ENCODE measurements at places on chromosomes 6 and 20. TPM values are rescaled to one million over a fixed set of nuclear protein-coding genes. Genes with fewer than 3 reads are reported as not detected.

Gene PLCG1
- 81.0 TPM for total RNA-seq

Gene MMS22L
- 8.4 TPM for total RNA-seq

Gene DOK5
- total RNA-seq = 4.4 TPM

Gene STMN3
- 11.7 TPM for total RNA-seq

Gene RNF144B
- 21.5 TPM for total RNA-seq

Gene BLCAP
- 55.4 TPM for total RNA-seq

Gene DTD1
- total RNA-seq = 21.5 TPM

Gene HTR1E
- not detected for total RNA-seq

Gene TCF21
- total RNA-seq = 1.9 TPM

Gene HSPA12B
- 18.0 TPM for total RNA-seq

Gene PTPRK
- total RNA-seq = 23.7 TPM

Gene LY6G5C
- total RNA-seq = 1.9 TPM

DNA sequence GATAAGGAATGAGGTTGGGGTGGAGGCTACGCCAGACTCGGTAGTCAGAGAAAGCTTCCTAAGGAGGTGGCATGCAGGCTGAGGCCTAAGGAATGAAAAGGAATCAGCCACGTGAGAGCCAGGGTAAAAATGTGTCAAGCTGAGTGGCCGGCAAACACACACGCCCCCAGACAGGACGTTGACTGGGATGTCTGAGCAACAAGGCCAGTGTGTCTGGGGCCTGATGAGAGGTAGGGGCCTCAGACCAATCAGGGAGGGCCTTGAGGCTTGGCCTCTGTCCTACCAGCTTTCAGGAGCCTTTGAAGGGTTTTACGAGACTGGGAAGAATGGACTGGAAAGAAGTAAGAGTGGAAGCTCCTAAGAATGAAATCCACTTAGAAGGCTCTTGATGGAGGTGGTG lies 61.0 kb upstream of the PHACTR2 start:
- no peak for DNase-seq

- no peak for DNase-seq
These were observed 253.7 kb upstream of the PLCB4 start for GRCh38 chr20:8815208-8815607.

DNA sequence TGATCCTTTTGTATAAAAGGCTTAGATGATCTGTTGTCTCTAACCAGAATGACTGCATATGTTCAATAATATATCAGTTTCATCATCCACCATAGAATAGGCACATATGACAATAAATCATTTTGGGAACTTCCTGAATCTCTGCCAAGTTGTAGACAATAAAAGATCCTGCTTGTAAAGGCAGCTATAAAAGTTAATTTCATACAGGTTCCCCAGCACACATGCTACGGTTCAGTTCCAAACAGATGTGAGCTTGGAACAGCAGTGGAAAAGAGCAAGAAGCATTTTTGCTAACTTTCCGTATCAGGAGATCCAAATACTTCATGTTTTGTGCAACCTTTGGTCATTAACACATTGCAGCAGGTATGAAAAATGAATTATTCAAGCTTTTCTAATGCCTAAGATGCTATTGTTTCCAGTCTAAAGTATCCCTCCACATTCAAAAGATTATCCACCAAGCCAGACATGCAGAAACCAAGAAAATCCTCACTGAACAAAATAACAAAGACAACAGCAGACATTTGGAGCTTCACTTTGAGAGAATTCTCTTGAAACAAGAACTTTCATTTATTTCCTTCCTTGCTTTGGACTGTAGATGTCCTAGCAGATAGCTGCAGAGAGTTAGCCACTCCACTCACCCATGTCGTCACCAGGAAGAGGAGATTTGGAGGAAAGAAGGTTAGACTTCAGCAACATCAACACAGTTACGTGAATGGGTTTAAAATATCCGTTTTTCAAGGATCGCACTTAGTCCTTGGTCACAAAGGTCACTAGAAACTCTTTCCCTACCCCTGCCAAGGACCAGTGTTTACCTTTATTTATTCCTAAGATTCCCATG lies 453.5 kb upstream of the JARID2 start:
- no peak for DNase-seq

DNA sequence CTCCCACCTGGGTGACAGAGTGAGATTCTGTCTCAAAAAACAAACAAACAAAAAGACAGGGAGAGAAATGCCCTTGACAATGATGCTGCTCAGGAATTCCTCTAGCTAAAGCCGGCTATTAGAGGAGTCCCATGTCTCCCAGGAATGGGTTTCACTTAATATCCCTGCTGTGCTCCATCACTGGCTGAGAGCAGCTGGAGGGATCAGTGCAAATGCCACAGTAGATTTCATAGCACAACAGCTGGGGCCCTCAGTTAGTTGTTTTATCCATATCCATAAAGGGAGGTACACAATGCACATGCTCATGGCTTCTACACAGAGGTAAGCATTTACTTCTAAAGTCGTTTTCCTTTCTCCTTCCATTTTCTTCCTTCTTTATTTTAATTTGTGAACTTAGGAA lies 742.0 kb upstream of the POU3F2 start:
- no peak for DNase-seq

- no peak for DNase-seq
These were observed 46.0 kb downstream of the ZFAND3 start for GRCh38 chr6:37865504-37865903.

GRCh38 chr20:61185841-61186601 lies 66.0 kb upstream of the CDH4 start:
- no peak for DNase-seq

- DNase-seq = no peak
These were observed 94.5 kb upstream of the STXBP5 start for GRCh38 chr6:147109707-147110106.

DNA sequence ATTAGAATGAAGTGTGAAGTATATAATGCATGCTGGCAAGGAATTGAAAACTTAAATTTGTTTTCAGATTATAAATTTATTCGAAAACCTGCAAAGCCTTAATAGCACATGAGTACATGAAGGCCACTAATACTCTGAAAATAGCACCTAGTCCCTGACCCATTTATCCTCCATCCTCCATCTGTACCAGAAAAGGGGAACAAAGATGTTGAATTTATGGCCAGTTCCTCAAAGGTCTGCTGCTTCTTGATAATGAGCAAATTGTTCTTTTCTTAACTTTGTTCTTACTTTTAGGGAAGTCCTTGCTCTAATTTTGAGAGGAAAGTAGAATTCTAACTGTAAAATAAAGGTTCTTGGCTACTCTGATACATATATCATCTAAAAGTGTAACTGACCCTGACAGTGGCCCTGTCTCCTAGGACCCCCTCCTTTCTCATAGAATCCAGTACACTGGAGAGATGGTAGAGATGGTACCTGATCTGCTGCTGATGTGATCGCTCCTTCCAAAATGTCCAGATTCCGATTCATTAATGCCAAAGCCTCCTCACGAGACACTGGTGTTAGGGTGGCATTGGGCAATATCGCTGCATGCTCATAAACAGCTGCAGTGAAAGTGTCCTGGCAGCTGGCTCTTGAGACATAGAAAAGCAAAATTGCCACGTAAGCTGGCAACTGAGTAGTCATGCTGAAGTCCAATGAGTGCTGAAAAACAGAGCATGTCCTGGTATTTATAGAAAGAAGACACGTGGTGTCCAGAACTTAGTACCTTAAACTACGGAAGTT lies at the start of gene VNN1:
Gene VNN1, minus strand, starts transcription at position 704 of the 783 bp plus-strand sequence. Its CDS starts 20 bp downstream, at position 684.
- DNase-seq = no peak

DNA sequence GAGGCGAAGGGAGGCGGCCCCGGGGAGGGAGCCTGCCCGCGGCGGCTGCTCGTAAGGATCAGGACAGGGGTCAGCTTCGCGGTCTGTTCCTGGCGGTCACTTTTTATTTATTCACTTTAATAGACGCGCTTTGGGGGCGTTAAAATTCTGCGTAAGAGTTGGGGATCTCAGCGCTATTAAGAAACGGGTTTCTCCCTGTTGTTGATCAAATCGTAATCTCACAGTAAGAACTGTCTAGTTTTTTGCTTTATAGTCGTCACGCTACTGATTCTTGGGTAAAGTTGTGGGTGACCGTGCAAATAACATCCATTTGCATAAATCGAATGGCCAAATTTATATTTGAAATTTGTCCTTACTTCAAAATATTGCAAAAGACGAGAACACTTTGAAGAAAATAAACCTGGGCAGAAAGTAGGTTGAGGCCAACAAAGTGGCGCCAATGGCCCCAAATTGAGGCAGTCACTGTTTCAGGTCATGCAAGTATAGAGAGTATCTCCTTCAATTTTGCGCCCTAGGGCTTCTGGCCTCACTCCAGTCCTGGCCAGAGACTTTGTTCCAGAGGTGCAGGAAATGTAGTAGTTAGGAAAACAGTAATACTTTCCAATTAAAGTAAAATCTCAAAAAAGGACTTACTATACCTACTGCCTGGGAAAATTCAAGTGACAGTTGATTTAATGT lies 963 bp upstream of the RMND1 start:
- DNase-seq = no peak

GRCh38 chr6:36852481-36853147 lies 13.4 kb upstream of the CPNE5 start:
- DNase-seq = peak; percentile 86

- DNase-seq = no peak
These were observed 14.0 kb upstream of the RUNX2 start for GRCh38 chr6:45314146-45314545.

GRCh38 chr6:40681622-40682021 lies 94.5 kb upstream of the LRFN2 start:
- DNase-seq = no peak

All from posterior vena cava (tissue), 2 donors.